ENCODE measurements at places on chromosomes 6 and 20. TPM values are rescaled to one million over a fixed set of nuclear protein-coding genes. Genes with fewer than 3 reads are reported as not detected.

The CCM2L gene
- total RNA-seq: 12.4 TPM

The ESR1 gene
- total RNA-seq: not detected

The PET117 gene
- 11.4 TPM for total RNA-seq

The LST1 gene
- 2.0 TPM for total RNA-seq

The FAM162B gene
- total RNA-seq: not detected

The CFB gene
- total RNA-seq: 1.5 TPM

The PRR18 gene
- total RNA-seq: not detected

The GPR63 gene
- total RNA-seq: 0.13 TPM

The MAFB gene
- total RNA-seq: 1.3 TPM

The C6orf118 gene
- not detected for total RNA-seq

The SLC22A1 gene
- total RNA-seq: not detected

The CFAP206 gene
- 0.21 TPM for total RNA-seq

The MLN gene
- total RNA-seq: not detected

The PTPRK gene
- total RNA-seq: 74.0 TPM

The FAM83B gene
- not detected for total RNA-seq

The FAM209B gene
- not detected for total RNA-seq

The STMND1 gene
- total RNA-seq: not detected

The CLPSL2 gene
- total RNA-seq: not detected

The PROCR gene
- 228 TPM for total RNA-seq

The AP5S1 gene
- 22.0 TPM for total RNA-seq

The SNAI1 gene
- total RNA-seq: 14.5 TPM

The SIRPD gene
- total RNA-seq: not detected

The TSPO2 gene
- total RNA-seq: not detected

The DPPA5 gene
- not detected for total RNA-seq
